ENCODE measurements at places on chromosomes 2 and 18.

DNA sequence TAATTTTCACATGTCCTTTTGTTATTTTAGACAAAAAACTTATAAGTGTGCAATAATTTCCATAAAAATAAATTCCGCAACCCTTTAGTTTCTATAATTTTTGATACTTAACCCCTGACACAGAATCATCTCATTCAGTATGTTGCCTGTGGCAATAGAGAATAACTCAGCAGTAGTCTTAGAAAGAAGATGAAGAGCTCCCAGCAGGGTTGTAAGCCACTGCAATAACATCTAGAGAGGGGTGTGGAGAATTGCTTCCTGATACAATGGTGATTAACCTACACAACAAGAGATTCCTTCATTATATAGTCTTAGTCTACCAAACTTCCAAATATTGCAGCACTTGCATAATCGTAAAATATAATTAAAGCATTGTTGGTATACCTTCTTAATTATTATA lies 118.9 kb downstream of the TMX3 start:
- DNase-seq = no peak

DNA sequence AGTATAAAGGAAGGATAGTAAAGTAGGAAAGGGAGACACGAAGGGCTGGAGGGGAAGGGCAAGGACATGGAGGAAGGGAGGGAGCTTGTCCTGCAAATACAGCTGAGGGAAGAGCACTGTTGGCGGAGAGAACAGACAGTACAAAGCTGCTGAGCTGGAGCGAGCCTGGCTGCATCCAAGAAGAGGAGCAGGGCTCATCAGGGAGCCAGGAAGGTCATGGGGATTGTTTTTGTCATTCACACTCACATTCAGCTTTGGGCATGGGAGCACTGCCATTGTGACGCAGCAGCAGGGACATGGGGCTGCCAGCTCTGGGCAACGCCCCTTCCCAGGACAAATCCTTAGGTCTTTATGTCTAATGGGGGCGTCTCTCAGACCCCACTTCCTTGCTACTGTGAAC lies 125.1 kb downstream of the COPS8 start:
- no peak for DNase-seq

- DNase-seq = no peak
These were observed 1053.5 kb upstream of the CELF4 start for GRCh38 chr18:38619129-38619528.

- DNase-seq = no peak
These were observed 33.6 kb upstream of the AP1S3 start for GRCh38 chr2:223870840-223871611.

GRCh38 chr18:9868857-9869714 lies 16.7 kb upstream of the TXNDC2 start:
- no peak for DNase-seq

- no peak for DNase-seq
These were observed 99.5 kb downstream of the MAP4K4 start for GRCh38 chr2:101796825-101797600.

DNA sequence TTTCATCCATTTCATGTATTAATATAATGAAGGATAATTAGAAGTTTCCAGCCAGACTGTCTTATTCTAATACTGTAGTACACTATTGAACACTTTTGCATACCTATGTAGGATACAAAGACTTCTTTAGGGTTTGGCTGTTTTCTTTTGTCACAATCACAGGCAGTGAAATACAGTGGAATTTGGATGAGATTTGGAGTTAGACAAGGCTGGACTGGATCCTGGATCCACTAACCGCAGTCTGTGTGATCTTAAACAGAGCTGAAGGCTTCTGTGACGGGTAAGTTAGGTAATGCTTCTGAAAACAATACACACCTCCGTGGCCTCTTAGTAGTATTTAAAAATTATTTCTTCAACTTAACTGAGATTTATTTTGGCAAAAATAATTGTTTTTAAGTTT lies 1128.6 kb upstream of the CDH2 start:
- DNase-seq = no peak

- peak; percentile 94 for DNase-seq
These were observed 888.4 kb downstream of the TSN start for GRCh38 chr2:122643725-122644329.

DNA sequence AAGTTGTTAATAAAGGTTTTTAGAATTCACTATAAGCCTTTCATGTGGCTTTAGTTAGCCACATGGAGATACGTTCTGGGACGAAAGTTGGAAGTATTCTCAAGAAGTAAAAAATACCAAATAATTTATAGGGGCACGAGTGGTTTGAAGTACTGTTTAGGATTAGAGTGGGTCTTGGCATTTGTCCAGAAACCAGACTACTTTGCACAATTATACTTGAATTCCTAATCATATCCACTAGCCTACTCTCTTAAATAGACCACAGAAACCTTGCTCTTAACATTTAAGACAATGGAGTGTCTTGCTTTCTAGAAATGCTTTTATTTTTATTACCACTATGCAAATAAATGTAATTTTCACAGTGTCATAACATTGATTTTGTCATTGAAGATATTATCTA lies 44.6 kb downstream of the UBE2E3 start:
- no peak for DNase-seq

DNA sequence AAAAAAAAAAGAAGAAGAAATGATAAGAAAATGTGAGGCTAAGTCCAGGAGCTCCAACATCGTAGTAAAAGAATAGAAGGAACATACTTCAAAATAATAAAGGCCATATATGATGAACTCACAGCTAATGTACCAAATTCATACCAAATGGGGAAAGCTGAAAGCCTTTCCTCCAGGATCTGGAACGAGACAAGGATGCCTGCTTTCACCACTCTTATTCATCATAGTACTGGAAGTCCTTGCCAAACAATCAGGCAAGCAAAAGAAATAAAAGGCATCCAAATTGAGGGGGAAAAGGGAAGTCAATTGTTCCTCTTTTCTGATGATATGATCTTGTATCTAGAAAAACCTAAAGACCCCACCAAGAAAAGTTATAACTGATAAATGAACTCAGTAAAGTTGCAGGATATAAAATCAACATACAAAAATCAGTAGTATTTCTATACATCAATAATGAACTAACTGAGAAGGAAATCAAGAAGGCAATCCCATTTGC lies 170.6 kb downstream of the METTL4 start:
- DNase-seq = no peak

DNA sequence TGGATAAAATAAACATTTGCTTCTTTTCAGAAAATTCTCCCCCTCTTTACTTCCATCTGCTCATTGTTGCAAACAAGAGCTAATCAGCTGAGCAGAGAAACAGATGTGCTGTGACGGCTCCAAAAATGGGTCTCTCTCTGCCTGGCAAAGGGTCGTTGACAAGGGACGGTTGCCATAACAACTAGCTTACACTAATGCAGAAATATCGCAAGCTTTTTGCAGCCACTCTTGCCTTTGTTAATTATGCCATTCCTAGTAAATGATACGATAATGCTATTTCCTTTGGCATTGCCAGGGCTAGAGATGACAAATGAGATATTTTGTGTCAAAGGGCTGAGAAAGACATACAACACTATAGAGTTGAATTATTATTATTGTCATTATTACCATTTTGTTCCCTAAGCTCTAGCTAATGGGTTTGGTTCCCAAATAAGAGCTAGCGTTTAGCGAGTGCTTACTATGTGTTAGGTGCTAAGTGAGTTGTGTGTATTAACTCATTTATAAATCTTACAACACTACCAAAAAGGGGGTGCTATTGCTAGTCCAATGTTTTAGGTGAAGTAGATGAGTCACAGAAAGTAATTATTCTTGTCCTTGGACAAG lies 46.8 kb downstream of the MYO3B start:
- no peak for DNase-seq

DNA sequence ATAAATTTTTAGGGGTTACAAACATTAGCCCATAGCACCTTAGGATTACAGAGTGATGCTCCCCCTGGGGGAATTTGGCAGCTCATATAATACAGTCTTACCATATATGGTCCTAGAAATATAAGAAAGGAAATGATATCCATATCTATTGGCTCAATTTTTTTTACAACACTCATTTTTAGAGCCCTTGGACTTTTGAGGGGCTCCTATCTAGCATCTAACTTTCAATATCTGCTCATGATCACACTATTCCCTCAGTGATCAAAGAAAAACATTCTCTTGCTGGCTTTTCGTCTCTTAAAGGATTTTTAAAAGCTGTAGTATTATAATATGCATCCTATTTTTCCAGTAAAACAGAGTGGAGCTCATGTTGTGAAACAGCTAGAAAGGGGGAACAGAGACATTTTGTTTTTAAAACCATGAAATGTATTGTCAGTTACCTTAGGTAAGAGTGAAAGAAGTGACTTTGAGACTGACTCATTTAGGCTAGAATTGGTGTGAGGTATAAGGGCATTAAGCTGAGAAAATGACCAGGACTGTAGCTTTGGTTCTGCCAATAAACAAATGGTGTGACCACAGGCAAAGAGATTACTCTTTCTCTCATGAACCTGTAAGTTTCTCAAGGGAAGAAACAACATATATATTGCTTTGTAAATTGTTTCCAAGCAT lies 65.8 kb downstream of the ALPK2 start:
- DNase-seq = no peak

DNA sequence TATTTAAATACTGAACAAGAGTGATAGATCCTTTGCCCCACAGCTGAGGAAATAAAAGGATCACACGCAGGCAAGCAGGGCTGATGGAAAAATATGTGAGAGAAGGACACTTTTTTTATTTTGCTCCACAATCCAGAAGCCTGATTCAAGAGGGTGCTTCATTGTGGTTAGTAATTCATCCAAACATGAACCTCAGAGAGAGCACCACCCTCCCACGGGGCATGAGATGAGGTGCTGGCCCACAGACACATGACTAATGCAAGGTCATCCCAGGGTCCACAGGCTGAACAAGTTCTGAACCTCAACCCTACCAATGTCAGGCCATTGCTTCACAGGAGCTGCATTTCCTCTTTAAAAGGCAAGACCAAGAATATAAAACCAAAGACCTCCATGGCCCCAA lies 239.6 kb downstream of the MREG start:
- no peak for DNase-seq

GRCh38 chr18:23424616-23425015 lies 28.5 kb upstream of the RIOK3 start:
- no peak for DNase-seq

GRCh38 chr2:20509770-20510490 lies 63.1 kb downstream of the RHOB start:
- peak; percentile 51 for DNase-seq

DNA sequence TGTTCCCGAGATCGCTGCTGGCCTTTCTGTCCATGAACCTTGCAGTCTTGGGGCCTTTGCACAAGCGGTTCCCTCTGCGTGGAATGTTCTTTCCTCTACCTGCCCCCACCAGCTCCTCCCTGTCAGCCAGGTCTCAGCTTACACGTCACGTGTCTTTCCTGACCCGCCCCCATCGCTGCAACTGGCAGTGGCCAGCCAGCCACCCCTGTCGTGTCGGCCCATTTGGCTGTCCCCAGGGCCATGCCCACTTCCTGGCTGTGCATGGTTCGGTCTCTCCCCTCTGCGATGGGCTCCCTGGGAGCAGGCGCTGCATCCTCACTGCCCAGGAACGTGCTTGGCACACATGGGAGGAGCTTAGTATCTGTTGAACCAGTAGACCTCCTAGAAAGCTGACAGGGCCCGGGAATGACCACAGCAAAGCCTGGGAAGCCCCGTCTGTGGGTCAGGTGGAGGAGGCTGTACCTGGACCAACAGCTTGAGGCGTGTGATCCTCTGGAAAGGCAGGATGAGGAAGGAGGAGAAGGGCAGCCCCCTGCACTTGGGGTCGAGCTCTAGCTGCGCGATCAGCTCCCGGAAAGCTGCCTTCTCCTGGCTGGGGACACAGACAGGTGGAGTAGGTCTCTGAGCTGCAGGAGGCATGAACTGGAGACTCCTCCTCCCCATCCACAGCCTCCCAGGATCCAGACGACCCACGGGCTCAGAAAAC lies 21.0 kb downstream of the SNORC start:
- peak; percentile 21 for DNase-seq

GRCh38 chr2:25489631-25490030 lies 147.9 kb upstream of the DNMT3A start:
- DNase-seq = no peak

Measured in SHP77 treated with DMSO at 0.1 percent for 48 hours (cell line).